NCI-H1436 treated with DMSO at 0.1 percent for 48 hours (cell line): ENCODE measurements at places on chromosomes 4 and X.

DNA sequence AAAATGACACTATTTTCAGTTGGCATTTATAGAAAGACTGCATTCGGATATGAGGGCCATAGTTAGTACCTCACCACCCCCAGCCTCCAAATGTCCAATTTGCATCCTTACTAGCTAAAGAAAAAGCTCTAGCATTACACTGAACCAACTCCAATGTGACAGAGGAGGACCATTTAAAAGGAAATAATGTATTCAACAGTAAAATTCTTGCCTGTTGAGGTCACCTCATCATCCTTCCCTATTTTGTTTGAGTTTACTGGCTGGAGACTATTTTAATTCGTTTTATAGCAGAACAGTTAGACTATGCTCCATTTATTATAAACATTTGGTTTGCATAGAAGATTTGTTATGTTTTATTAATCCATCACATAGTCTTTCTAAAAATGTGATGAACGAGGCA lies 88.2 kb upstream of the PPARGC1A start:
- DNase-seq = no peak

DNA sequence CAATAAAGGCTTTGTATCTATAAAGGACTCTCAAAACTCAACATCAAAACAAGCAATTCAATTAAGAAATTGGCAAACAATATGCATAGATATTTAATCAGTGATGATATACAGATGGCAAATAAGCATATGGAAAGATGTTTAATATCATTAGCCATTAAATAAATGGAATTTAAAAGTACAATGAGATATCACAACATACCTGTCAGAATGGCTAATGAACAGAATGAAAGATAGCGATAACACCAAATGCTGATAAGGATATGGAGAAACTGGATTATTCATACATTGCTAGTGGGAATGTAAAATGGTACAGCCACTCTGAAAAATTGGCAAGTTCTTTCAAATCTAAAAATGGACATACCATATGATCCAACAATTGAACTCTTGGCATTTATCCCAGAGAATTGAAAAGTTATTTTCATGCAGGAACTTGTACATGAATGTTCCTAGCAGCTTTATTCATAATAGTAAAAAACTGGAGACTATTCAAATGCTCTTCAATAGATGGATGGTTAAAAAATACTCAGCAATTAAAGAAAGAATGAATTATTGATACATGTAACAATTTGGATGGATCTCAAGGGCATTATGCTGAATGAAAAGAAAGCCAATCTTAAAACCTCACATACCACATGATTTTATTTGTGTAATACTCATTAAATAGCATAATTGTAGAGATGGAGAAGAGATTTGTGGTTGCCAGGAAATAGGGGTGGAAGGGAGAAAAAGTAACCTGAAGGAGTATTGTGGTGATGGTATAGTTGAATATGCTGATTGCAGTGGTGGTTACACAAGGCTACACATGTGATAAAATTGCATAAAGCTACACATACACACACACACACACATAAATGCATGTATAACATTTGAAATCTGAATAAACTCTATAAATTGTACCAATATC lies 45.9 kb upstream of the ALG13 start:
- no peak for DNase-seq

DNA sequence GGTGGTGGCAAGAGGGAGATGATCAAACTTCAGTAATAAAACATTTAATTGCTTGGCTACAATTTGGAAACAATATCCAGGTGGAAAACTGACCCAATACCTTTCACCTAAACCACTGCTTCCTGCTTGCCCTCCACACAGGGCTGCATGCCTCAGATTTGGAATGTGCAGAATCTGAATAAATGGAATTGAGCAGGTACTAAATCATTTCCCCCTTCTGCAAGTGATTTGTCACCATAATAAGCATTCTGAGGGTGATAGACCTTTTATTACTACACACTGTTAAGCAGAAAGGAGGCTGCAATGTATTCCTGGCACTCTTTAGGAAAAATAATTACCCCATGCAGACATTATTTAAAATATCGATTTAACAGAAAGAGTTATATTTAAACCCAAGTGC lies 291.8 kb downstream of the IDS start:
- DNase-seq = no peak

DNA sequence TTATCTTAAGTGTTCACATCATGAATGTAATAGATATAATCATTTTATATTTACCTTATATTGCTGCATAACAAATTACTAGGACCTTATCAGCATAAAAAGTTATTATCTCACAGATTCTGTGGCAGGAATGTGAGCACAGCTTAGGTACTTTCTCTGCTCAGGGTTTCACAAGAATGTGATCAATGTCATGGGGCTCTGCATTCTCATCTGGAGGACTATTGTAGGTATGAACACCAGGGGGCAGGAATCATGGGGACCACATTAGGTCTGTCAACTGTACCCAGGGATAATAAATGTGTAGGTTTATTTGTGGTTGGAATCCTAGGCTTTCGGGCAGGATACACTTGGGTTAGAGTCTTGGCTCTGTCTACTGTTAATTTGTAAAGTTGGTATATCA lies 519.2 kb downstream of the ARAP2 start:
- DNase-seq = no peak

DNA sequence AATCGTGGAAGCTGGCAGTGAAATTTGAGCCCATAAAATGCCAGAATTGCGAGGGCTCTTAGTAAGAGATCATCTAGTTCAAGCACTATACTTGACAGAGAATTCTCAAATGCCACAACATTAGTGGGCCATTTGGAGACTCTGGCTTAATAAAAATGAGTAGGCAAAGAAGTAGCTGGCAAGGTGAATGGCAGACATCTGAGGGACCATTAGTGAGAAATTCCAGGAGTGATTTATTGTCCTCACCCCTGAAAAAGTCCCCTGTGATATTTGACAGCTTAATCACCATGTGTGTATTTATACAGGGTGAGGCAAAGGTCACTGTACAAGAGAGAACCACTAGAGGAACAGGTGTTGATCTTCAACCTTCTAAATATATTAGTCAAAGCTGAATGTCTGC lies 207.5 kb downstream of the CHRDL1 start:
- no peak for DNase-seq

GRCh38 chrX:22650691-22651090 lies 349.1 kb upstream of the DDX53 start:
- DNase-seq = no peak

GRCh38 chr4:78659665-78660064 lies 108.1 kb downstream of the ANXA3 start:
- DNase-seq = no peak

GRCh38 chrX:18640686-18641085 lies 31.2 kb downstream of the RS1 start:
- no peak for DNase-seq

- DNase-seq = no peak
Measured at GRCh38 chr4:62917649-62918048, 1491.6 kb downstream of the TECRL start.

DNA sequence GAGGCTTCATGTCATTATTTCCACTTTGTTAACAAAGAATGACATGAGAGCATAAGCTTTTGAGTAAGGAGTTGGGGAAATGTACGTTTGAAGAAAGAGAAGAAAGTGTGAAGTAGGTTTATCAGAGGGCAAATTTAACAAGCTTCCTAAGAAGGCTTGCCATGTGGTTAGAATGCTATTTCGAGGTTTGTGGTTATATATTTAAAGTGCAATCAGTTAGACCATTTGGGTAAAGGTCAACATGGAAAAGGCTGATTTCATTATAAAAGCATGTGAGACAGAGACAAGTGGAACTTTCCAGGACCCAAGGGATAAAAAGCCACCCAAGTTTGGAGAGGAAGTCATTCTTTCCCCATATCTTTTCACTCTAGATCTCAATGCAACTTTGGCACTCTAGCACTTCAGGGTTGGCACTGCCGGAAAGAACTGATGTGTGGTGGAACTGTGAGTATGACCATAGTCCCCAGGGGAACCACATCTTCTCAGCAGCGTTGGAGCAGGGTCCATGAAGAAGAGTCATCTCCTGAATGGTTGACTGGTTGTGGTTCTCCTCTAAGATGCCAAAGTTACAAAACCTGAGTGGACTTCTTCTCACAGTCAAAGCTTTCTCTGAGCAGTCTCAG lies 529.9 kb downstream of the MID1IP1 start:
- DNase-seq = no peak

- no peak for DNase-seq
Measured at GRCh38 chr4:156729416-156729815, 242.2 kb downstream of the PDGFC start.

GRCh38 chr4:176498617-176499256 lies 179.0 kb downstream of the SPCS3 start:
- no peak for DNase-seq

DNA sequence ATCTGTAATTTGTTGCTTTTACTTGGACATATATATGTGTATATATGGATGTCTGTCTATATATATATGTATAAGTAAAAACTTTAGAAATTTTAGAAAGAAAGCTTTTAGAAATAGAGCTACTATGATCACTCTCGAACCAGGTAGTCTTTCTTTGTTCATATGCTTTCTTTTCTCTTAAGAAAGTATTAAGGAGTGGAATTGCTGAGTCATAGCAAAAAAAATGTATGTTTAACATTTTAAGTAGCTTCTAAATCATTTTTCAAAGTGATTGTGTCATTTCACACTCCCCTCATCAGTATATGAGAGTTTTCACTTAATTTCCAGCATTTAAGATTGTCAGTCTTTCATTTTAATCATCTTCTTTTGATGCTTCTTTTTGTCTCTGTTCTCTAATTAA lies 447.9 kb upstream of the TECRL start:
- no peak for DNase-seq

DNA sequence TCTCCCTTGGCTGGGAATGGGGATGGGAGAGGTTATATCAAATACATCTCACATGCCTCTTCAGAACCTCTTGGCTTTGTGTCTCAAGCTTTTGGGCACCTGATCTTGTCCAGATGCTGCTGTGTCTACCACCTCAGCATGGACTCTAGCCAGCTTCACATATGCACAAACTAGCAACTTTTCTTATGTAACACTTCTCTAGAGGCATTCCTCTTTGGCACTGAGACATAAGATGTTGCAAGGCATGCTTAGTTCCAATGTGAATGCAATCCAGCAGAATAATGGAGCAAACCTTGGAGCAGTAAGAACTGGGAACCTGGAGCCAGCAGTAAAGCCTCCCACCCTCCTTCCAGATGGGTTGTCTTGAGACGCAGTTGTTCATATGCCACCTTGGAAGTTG lies 113.4 kb upstream of the TMEM47 start:
- DNase-seq = no peak
